Stimulated activated memory B cell treated with anti-CD40 and anti-IgM and Interleukin-4, amounts not matched to agents 10 μg/mL and 1 μg/mL and 100 μg/mL, for 72 hours (primary cell): ENCODE measurements at places on chromosomes 2 and 18.

DNA sequence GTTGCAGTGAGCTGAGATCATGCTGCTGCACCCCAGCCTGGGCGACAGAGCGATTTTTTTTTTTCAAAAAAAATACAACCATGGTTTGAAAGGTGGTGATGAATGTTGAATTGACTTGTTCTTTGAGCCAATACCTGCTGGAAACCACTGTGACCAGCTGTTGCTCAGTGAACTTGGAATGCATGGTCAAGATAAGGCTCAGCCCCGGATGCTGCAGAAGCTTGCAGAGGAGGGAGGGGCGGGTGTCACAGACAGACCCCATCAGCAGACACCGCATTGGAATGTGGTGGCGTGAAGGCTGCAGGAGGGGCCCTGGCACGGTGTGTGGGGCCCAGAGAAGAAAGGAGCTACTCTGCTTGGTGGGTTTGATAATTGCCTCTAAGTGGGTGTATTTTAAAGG, 91.6 kb downstream of the ITGB1BP1 start:
- ATAC-seq: no peak

DNA sequence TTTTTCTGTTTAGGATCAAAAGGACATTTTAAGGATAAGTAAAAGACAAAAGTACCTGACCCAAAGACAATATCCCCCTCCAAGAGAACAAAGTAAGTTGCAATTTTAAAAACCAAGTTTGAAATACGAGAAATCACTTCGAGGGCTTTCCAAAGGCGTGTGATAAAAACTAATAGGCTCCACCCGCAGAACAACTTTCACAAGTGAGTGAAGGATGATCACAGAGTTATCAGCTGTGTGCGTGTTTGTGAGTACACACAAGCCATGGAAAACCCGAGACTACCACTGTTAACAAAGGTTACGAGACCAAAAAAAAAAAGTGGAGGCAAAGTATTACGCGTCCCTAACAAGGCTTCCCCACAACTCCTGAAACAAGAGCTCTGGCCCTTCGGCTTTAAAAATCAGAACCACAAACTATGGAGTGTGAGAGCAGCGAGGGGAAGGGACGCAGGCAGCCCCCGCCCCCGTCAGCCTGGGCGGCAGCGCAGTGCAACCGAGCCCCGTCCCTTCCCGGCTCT, 719 bp downstream of the SMAD2 start:
- no peak for ATAC-seq

DNA sequence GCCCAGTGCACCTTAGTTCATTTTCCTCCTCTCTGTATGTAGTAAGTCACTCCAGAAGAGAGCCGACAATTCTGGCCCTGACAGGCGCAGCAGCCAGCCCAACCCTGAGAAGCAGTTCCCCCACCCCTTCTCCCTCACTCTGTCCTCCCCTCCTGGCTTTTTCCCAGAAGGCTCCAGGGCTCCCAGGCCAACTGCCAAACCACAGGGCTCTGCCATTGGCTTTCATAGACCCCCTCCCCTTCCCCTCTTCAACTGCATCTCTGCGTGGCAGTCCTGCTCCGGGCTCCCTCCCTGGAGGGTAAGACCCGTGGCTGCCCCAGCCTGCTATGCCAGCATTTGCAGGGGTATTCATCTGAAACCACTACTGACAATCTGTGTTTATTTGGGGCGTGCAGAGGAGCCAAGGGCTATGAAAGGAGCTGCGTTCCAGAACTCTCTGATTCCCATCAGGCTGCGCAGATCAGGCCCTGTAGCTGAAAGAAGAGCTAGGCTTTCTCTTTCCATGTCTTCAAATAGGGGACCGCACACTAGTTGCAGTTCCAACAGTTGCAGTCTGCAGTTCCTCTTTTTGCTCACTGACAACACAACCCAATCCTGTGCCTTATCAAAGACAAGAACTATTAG, 388.6 kb upstream of the TNP1 start:
- ATAC-seq: peak; percentile 73

GRCh38 chr2:181038796-181039195, 58.4 kb downstream of the UBE2E3 start:
- no peak for ATAC-seq

DNA sequence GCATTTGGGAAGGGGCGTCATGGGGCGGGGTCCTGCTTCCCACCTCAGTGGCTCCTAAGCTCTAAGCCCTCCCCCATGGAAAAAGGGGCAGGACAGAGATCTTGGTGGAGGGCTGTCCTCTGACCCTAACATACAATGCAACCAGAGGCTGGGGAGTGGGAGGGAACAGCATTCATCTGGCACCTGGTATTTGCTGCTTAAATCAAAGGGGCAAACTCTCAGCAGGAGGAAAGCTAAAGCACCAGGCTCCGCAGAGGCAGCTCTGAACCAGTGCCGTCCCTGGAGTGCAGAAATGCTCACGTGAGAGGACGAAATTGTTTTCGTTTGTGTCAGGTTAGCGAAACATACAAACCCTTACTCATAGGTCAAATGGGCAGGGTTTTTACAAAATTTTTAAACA, 92.7 kb upstream of the PXDN start:
- ATAC-seq: no peak

DNA sequence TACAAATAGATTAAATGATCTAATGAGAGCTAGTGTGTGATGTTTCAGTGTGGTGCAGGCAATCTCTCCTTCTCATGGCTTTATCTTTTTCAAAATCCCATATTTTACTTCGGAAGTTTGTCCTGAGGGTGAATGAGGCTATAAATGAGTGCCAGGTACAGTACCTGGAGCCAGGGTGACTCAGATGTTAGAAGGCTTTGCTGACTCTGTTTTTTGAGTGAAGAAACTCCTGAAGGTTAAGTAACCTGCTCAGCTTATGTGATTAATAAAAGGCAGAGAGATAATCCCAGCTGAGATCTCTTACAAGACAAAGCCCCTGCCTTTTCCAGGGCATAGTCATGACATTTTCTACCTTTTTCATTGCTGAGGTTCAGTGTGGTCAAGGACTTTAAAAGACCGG, 52.6 kb downstream of the MGAT5 start:
- ATAC-seq: no peak
